ENCODE measurements at places on chromosomes 13 and 19.

GRCh38 chr19:35533201-35533821, at the start of gene GAPDHS:
Gene GAPDHS, plus strand, starts transcription at chr19:35533456. Its CDS starts 72 bp downstream, at chr19:35533528.
- no peak for DNase-seq

DNA sequence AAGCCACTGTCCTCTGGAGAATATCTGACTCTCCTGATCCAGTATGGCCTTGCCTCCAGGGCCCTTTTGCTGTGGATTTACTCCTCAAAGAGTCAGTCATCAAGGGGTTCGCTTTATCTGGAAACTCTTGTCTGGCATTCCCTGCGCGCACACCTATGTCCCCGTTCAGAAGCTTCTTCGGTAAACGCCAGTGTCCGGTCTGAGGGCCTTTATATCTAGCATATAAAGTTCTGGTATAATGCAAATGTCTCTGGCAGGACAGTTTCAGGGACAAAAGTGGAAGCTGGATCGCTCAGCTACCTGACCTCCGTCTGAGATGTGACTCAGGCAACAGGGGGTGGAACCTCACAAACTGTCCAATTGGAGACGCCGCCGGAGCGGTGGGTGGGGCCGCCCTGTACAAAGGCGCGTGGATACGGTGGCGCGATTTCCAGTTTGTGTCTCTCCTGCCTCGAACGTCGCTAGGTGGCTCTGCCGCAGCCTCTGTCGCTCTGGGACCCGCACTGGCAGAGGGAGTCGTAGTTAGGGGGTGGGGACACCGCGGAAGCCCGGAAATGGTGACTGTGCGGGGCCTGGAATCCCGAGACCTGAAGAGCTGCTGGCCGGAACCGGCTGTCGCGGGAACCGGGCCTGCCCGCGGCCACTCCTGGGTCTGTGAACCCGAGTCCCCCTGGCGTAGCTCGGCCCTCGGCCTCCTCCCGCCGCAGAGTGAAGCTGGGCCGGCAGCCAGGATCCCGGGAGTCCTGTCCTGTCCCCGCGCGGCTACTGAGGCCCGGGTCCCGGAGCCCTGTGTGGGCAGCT, 10.6 kb upstream of the ZNF709 start:
- DNase-seq: peak; percentile 97

DNA sequence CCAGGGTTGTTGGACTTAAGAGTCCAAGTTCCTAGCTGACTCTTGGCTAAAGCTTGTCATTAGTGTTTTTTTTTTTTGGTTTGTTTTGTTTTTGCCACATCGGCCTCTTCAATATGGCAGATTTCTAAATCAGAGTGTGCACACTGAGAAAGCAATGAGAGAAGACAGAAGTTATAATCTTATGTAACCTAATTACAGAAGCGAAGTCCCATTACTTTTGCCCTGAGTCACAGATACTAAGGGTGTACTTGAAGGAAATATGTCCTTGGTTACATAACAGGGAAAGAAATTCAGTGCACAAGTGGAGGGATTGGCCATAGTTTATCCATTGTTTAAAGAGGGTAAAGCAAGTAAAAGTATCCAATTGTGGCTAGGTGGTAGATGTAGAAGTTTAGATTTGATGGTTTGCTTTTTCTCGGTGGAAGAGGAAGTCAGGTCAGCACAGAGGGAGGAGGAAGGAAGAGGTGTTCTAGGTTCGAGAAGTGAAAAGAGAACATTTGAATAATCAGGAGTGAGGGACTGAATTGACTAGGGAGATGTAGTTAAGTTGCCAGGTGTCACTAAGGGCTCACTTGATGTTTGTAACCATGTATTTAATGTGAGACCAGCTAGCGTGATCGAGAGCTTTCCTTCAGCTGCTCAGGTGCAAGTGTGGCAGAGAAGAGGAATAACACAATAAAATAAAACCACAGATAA, 12.2 kb downstream of the GTF2F2 start:
- no peak for DNase-seq

DNA sequence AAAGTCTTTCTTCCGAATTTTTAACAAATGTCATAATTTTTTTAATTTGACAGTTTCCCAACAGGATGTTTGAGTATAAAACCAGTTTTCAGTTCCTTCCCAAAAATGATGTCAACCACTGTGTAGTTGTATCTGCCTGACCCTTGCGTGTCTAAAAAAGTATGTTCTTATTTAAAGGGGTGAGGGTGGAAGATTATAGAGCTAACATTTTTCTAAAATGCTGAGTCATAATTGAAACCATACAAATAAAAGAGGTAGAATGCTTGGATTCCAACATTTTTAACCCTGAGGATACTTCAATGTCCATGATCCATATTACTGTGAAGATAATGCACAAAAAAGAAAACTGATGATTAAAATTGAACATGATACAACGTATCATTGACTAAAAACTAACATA, 1388.8 kb downstream of the UQCRFS1 start:
- no peak for DNase-seq

- DNase-seq: peak; percentile 66
These were observed 5.0 kb downstream of the FFAR1 start for GRCh38 chr19:35352448-35353304.

DNA sequence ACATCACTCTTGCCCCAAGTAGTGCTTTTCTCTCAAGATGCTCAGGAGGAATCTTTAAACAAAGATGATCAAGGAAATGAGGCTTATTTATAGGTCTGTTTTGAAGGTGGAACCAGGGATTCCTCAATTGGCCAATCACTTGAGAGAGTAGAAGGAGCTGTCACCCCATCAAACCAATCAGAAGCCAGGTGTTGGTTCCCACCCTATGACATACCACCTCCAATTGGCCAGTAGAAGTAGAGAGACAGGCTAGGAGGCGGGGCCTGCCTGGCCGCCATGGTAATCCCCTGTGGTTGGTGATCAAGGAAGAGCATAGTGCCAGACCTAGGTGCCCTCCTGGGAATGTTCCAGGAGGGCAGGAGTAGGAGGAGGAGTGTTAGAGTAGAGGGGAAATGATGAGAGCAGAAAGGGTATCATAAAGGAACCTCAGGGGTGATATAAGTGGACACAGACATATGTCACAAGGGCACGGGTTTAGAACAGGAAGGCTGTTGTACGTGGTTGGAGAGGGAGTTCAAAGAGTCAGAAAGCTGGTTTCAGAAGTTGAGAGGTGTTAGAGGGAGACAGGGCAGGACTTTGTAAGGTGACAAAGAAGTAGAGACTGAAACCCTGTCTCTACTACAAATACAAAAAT, 10.5 kb downstream of the PMIS2 start:
- DNase-seq: no peak

DNA sequence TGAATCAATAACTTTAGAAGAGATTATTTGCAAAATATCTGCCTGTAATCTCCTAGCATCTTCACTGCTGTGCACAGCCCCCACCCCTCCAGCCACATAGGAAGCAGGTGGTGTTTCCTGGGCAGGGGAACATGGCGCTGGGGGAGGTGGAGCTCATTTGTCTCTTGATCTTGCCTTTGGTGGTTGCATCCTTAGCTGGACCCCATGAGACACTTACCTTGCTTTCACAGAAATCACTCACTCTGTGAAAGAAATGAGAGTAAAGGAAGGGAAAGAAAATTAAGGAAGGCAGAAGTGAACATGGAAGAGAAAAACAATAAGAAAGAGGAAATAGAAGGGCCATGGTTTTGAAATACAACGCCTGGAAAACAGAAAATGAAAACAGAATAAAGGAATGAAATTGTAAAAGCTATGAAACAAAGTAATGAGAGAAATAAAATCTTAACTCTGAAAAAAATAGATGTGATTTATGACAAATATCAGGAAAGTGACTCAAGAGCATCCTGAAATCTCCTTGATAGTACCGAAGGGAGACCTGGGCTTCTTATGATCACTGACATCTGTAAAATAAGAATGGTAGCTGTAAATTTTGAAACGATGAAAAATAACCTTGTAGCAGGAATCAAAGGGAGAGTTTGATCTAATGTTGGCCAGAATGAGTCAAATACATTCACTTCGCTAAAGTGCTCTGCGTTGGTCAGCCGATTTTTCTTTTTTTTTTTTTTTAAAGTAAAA, 17.2 kb upstream of the RNASEH2B start:
- DNase-seq: no peak

DNA sequence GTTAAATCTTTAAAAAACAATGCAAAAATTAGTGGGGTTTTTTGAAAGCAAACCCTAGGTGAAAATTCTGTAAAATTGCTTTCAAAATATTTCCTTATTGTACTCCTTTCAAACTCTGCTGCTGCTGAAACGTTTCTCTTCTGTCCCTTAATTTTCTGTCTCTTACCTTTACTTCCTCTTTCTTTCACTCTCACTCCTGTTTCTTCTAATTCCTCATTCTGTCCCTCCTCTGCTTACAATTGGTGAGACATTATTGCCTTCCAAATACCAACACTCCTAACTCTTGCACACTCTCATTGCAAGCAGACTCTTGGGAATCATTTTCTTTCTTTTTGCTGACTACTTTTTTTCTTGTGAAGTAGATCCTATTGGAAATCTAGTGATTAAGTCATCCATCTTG, 685.6 kb upstream of the SLITRK1 start:
- DNase-seq: no peak

DNA sequence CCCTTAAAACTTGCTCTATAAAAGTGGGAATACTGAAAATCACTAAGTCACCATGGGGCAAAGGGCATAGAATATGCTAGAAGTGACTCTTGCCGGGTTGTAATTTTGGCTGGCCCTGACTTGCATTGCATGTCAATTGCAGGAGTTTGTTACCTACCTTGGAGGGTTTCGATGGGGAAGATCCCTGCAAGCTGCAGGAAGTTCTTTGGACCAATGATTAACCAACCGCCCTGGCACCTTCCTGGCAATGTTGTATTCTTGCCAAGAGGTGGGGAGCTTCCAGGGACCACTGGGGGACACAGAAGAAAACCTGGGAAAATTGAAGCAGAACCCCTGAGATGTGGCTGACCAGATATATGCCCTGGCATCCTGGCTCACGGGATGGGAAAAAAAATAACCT, 235.8 kb downstream of the B3GLCT start:
- DNase-seq: no peak

GRCh38 chr13:26010487-26011207, 41.2 kb downstream of the SHISA2 start:
- DNase-seq: no peak

- no peak for DNase-seq
These were observed 48.0 kb downstream of the LNX2 start for GRCh38 chr13:27572234-27572901.

DNA sequence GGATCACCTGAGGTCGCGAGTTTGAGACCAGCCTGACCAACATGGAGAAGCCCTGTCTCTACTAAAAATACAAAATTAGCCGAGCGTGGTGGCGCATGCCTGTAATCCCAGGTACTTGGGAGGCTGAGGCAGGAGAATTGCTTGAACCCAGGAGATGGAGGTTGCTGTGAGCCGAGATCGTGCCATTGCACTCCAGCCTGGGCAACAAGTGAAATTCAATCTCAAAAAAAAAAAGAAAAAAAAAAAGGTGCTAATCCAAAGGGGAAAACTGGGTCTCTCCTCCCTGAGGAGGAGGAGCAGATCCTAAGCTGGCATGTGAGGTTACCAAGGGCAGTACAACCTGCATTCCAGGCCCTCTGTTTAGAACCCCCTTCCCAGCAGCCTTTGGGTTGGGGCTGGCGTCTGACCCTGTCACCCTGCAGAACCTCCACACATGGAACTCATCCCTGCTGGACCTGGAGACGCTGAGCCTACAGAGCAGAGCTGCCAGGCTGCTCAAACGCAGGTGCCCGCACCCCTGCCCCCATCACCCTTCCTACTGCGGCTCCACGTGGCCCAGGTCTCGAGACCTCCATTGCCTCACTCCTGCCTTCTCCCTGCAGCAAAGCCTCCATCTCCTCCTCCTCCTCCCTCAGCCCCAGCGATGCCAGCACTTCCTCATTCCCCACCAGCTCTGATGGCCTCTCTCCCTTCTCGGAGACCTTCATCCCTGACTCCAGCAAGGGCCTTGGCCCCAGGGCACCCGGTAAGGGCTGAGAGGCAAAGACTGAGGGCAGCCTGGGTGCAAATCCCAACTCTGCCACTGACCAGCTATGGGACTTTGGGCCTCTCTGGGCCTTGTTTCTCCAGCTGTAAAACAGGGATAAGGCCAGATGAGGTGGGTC, 6.7 kb downstream of the PROSER3 start:
- DNase-seq: no peak

DNA sequence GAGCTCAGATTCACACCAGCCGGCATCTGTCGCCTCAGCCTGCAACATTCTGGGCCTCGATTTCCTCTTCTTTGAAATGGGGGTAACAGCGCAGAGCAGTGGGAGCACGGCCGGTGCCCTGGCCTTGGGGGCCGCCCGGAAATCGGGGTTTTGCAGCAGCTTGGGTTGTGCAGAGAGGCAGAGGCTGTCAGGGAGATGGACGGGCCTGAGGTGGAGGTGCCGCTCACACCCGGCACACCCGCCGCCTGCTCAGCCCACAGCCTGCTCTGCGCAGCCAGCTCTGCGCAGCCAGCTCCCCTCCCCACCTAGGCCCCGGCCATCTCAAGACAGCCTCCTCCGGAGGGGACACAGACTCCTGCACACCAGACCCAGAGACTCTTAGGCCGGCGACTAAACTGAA, 10.6 kb downstream of the KLF2 start:
- no peak for DNase-seq

DNA sequence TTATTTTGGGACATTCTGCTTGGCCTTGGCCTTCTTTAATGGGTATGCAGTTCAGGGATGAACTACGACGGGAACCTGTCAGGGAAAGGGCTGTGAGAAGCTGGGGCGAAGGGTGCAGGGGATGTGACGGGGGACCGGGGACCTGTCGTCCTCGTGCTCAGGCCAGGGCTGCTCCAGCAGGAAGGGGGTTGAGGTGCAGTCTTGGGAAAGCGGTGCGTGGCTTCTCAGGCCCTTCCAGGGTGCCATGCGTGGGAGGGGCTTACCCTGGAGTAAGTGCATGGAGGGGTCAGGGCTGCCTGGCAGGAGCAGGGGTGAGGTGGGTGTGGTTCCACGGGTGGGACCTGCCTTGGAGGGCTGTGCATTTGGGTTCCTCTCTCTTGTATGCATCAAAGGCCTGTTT, 100.8 kb downstream of the TEX29 start:
- DNase-seq: no peak

DNA sequence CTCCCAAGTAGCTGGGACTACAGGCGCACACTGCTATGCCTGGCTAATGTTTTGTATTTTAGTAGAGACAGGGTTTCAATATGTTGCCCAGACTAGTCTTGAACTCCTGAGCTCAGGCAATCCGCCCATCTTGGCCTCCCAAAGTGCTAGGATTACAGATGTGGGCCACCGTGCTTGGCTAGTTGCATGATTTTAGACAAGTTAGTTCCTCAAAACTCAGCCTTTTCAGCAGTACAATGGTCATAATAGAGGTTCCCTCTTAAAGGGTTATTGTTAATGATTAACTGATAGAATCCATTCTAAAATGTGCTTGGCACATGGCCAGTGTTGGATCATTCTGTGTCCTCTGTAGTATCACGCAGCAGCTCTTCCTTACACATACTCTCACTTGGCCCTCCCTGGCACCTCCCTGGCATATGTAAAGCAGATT, 19.5 kb upstream of the IFT88 start:
- DNase-seq: peak; percentile 82

GRCh38 chr19:42032431-42032830, 37.6 kb downstream of the GRIK5 start:
- DNase-seq: peak; percentile 58

DNA sequence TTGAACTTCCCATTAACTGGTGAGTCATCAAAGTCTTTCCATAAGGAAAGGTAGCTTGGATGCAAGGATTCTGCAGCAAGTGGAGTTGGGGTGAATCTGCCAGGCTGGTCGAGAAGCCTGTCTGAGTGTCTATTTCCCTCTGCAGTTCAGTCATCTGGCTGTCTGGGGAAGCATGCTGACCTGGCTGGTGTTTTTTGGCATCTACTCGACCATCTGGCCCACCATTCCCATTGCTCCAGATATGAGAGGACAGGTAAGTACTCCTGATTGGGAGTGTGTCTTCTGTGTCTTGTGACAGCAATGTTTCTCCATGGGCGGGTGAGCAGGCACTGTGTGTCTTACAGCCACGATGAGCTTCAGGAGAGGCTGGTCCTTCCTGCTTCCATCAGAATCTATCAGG, 189.7 kb downstream of the SHISA2 start:
- no peak for DNase-seq

Measured in LoVo (cell line).